ENCODE measurements at places on chromosomes 6 and 20.
A peak's percentile ranks its signal among the peaks of the same experiment; 100 is the strongest.

GRCh38 chr6:16157492-16157891, 28.6 kb downstream of the MYLIP start:
- DNase-seq, result no peak

DNA sequence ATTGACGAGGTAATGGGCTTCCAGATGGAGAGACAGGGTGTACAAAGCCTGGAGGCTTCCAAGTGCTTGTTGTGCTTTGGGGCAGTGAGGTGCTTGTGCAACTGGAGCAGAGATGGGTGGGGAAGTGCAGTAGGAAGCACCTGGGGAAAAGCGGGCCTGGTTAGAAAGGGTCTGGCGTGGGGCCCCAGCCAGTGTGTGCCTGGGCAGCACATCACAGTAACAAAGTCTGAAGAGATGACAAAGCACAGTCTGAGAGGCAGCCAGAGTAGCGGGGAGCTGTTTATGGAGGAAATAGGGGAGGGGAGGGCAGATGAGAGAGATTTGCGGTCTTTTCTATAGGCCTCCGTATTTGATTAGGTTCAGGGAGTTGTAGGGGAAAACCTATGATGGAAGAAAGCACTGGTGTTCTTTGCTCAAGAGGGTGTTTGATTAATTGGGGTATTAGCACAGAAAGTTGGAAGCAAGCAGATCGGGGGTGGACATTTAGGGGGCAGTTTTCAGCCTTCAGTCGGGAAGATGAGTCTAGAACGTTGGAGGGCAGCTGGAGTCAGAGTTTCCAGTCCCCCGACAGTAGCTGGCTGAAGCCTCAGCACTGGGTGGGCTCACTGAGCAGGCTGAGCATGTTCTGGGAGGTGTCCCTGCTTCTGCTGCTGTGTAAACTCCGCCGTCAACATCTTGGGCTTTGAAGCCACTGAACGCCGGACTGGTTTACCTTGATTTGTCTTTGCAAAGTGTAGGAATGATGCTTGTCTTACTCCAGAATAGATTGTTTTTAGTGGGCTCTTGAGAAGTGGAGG, 15.5 kb upstream of the MROH8 start:
- no peak for DNase-seq

- no peak for DNase-seq
These were observed 36.5 kb upstream of the FAM83C start for GRCh38 chr20:35328689-35329088.

DNA sequence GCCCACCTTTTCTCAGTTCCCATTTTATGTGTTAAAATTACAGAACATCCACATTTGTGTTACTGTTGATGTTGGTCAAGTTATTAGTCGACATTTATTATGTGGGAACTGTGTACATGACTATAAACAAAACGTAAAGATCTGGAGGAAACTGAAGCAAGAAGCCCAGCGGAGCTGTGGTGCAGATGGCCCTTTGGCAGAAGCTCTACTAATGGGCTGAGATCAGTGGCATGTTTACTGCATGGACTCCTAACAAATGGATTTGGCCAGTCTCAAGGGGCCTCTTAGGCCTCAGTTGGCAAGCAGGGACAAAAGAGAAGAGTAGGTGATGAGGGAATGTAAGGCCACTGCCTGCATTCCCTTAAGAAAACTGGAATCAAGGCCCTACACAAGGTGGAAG, 282.1 kb upstream of the TCF21 start:
- no peak for DNase-seq

DNA sequence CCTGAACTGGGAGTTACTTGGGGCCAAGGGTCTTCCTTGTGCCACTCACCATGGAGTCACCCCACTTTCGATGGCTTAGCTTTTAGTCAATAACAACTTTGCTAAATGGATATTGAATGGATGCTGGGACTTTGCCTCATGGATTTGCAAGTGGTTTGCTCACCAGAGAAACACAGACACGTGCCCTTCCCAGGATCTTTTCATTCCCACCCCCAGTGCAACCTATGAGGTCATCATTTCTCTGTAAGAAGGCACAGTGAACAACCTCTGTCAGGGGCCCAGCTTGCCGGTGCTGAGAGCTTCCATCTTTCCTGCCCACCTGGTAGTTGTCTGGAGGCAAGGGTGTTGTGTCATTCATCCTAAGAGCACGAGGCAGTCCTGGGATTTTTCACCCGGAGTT, 256.8 kb upstream of the PMEPA1 start:
- DNase-seq, result no peak

DNA sequence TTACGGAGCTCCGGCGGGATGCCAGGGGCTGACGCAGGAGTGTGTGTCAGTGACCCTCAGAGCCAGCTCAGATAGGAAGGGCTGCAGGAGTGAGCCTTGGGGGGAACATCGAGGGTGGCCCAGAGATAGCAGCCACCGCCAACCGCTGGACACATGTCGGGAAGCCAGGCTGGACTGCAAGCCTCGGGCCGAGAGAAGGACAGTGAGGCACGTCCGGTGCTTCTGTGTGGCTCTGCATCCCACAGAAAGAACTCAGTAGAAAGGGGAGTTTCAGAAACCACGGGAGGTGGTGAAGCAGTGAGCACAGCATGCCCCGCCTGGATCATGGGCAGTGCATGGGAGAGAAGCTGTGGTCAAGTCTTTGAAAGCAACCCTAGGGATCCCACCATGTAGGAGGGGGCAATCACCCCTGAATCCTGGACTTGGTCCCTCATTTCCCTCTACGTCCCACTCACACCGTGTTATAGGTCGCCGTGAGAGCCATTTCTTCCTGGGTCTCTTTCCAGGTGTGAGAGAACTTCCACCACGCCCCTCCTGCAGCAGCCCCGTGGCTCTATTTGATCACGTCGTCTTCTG, 383.7 kb upstream of the CDH4 start:
- no peak for DNase-seq

- no peak for DNase-seq
These were observed 66.4 kb upstream of the DUSP22 start for GRCh38 chr6:225907-226306.

DNA sequence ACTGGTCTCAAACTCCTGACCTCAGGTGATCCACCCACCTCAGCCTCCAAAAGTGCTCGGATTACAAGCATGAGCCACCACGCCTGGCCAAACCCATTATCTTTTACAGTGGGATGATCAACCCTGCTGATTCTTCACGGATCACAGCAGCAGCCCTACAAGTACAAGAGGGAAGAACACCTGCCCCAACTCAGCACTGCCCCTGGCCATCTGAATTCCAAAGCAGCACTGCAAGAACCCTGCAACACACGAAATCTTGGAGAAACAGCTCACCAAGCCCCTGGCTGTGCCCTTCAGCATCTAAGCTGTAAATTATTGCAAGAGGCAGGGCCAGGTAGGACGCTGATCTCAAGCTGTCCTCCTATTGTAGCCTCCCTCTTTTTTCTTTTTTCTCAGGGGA, 54.5 kb upstream of the MC3R start:
- DNase-seq, result no peak

DNA sequence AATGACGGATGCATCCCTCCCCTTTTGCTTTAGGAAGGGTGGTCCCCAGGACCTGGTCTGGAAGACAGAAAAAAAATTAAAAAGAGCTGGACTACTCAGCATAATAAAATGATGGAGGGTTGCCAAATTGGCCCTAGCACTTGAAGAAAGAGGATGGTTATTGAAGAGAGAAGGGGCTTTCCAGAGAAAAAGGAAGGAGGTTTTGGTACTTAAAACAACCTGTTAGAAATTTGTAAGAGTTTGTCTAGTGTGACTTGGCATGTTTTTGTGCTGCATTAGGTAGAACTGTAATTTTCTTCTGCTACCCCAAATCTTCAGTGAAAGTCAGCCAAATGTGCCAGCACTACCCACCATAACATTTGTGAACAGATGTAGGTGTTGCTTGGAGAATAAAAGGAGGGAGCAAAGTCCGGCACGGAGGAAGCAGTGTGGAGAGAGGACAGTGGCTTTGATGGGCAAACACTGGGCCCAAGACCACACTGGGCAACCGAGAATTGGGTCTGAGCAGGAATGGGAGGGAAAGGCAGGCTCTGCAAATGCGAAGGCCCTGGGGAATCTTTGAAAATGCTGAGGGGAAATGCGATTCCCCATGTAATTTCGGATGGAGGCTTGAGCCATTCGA, 160.9 kb downstream of the QRSL1 start:
- no peak for DNase-seq

DNA sequence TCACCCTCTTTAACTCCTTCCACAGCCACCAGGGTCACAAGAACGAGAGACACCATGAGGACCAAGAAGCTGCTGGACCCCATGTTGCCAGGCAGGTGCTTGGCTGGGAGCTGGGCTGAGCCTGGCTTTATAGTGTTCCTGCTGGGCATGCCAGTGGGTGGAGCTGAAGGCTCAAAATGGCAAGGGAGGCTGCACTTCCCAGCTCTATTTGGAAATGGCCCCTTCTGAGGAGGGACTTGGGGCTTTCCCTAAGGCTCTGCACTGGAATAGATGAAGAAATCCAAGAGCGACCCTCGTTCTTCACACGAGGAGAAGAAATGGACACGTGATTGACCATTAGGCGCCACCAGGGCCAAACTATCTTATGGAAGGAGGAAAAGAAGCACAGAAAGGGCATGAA, at the start of gene WFDC12:
Gene WFDC12 (minus strand): TSS at position 101 of the 400 bp plus-strand sequence. CDS start 18 bp downstream, at position 83.
- DNase-seq, result no peak

DNA sequence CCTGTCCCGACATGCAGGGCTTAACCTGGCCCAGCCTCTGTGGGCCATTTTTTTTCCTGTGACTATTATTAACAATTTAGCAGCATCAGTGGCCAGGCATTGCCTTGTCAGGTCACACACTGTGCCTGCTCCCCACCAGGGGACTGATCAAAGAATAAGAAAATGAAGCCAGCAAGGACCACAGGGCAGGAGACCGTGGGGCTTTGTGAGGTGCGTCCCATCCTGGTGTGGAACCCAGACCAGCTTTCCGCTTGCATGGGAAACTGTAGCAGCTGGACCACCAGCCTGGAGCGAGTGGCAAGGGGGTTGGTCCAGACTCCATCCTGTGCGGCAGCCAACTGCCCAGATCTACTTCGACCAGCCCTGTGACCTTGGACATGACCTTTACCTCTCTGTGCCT, 218.3 kb downstream of the ANKRD60 start:
- no peak for DNase-seq

DNA sequence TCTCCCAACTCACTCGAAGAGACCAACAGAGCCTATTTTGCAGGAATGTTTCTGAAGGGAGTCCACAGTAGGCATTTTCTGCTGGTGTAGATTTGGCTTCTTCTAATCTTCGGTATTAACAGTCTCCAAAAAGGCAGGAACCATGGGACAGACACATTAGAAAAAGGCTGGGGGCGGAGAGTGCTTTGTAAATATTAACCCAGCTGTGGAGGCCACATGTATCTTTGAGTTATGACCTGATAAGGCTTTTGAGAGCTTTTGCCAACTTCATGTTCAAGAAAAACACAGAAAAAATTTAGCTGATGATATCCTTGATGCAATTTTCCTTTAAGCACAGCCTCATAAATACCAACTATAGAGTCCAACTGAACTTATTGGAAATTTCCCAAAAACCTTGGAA, 119.4 kb upstream of the TSHZ2 start:
- DNase-seq, result no peak

DNA sequence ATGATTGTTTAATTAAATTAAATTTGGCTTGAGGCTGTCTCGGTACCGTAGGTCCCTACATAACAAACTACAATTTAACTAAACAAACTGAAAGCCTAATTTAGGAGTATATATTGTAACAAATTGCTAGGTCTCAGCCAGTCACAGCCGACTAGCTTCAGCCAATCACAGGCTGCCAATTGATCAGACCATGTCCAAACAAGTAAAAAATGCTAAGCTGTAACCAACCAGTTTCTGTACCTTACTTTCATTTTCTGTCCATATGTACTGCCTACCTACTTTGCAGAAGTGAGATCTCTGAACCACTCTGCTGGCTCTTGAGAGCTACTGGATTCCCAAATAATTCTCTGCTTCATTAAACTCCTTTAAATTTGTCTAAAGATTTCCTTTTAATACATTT, 648.0 kb upstream of the GJE1 start:
- DNase-seq, result peak; percentile 43

DNA sequence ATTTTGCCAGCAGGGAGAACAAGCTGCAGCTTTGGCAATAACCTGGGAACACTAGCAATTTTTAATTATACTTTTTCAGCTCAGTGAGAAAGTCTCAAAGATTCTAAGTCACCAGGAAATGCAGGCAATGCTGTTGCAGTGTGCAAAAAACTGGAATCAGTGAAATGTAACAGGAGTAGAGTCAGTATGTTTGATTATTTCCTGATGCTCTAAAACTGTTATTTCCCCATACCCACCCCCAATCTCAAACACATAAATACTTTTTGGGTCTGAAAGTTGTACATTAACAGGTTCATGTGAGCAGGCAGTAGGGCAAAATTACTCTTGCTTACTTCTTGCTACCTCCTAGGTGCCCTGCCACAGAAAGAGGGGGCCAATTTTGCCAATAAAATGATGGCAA, 65.4 kb upstream of the BEND6 start:
- no peak for DNase-seq

- DNase-seq, result no peak
These were observed 183.2 kb downstream of the DLL1 start for GRCh38 chr6:170107606-170108222.

- DNase-seq, result no peak
These were observed 144.8 kb downstream of the BACH2 start for GRCh38 chr6:90151576-90152422.

DNA sequence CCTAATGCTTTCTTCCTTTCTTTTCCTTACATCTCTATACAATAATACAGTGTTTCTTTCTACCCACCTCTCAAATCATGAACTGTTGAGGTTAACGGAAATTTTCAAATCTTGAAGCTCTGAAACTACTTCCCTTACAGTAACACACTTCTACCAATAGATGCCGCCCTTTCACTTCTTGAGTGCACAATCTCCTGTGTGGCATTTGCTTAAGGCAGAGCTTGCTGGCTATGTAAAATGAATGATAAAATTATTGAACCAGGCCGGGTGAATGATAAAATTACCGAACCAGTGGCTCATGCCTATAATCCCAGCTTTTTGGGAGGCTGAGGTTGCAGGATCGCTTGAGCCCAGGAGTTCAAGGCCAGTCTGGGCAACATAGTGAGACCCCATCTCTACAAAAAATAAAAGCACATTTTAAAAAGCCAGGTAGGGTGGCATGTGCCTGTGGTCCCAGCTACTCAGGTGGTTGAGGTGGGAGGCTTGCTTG, 56.8 kb downstream of the KCNS1 start:
- DNase-seq, result peak; percentile 66

Data from HL-60 (cell line).